Suppressor macrophage (primary cell): ENCODE measurements at places on chromosomes 5 and 9.

DNA sequence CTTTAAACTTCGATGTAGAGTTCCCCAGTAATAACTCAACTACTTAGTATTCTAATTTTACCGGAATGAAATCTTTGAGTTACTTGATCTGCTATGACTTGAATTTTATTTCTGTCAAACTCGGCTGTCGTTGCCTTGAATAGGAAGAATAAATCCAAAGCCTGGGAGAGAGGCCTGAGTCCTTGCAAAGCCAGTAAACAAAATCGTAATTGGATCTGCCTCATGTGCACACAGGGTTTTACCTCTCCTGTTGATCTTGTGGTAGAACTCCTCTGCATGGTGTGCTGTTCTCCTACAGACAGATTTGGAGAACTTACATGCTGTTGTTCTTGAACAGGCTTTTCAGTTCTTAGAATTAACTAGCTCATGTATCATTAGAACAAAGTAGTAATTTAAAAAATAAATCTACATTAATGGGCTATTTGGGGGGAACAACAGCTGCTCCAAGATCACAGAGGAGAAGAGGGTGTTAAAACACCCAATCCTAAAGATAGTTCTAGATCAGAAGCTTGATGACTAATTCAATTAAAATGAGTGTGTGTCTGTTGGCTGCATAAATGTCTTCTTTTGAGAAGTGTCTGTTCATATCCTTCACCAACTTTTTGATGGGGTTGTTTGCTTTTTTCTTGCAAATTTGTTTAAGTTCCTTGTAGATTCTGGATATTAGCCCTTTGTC lies 28.9 kb downstream of the HSPB3 start:
- DNase-seq, result no peak

GRCh38 chr9:124635285-124635684 lies 128.1 kb upstream of the NR5A1 start:
- no peak for DNase-seq

GRCh38 chr9:34291023-34291422 lies 38.0 kb downstream of the KIF24 start:
- peak; percentile 87 for DNase-seq

- no peak for DNase-seq
Observed at GRCh38 chr9:2477755-2478154, 143.8 kb upstream of the VLDLR start.

DNA sequence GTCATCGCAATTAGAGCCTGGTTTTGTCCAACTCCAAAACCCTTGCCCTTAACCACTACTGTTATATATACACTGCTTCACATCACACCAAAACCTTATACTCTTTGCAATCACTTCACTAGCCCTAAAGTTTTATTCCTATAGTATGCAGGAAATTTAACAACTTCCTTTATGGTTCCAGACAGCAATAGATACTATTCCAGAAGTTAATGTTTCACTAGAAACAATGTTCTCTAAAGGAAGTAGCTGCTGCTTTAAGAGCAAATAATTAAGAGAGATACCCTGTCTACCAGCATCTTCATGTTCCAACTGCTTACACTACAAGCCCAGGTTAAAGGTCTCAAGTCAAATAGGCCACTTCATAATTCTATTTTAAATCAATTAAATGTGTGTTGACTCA lies 22.0 kb downstream of the FREM1 start:
- DNase-seq, result no peak

DNA sequence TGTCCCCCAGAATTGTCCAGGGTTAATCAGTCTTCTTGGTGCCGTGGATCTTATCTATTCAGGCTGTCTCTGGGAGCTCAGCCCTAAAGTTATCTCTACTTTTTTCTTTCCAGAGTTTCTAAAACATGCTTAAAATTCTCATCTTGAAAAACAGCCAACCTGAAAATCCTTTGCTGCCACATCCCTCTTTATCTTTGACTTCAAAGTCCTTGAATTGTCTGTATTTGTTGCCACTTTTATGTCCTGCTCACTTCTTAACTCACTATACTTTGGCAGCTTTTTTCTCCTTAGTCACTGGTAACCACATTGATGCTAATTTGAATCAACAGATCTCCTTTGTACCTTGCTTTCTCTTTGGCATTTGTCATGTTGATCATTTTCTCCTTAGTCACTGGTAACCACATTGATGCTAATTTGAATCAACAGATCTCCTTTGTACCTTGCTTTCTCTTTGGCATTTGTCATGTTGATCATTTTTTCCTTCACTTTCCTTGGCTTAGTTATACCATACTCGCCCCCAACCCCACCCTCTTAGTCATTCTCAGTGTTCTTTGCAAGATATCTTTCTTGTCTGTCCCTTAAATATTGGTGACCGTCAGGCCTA lies 8.5 kb downstream of the DMXL1 start:
- no peak for DNase-seq

DNA sequence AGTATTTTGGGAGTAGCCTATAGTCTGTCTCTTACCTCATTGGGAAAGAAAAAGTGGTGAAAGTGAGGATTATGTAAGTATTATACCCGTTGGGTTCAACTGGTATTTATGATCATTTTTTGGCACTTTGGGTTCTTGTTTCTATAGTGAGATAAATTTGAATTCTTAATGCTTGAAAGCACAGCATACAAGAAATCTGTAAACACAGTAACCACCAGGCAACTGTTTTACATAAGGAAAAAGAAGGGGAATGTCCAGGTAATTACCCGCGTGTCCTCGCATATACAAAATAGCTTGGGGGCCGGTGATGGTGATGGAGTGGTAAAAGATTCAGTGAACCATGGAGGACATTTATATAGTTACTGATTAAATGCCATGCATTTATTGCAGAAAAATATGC lies 60.5 kb downstream of the BASP1 start:
- no peak for DNase-seq

DNA sequence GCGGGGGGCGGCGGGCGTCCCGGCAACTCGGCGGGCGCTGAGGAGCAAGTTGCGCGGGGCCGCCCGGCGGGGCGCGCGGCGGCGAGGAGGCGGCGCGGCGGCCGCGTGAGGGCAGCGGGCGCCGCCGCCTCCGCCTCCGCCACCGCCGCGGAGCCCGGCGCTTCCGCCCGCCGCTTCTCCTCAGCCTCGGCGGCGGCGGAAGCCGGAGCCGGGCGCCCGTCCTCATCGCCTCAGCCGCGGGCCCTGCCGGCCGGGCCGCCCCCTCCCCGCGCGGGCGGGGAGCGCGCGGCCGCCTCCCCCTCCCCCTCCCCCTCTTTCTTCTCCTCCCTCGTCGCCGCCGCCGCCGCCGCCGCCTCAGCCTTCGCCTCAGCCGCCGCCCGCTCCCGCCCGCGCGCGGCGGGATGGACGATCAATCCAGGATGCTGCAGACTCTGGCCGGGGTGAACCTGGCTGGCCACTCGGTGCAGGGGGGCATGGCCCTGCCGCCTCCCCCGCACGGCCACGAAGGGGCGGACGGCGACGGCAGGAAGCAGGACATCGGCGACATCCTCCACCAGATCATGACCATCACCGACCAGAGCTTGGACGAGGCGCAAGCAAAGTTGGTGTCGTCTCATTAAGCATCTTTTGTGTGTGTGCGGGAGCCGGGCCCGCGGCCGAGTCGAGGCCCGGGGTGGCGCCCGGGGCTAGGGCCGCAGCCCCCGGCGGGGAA lies at the start of gene PBX3:
PBX3 (plus strand) TSS at position 321 of the 712 bp plus-strand sequence.
- peak; percentile 83 for DNase-seq

GRCh38 chr9:32395510-32396216 lies 11.2 kb downstream of the ACO1 start:
- peak; percentile 56 for DNase-seq

- peak; percentile 47 for DNase-seq
Observed at GRCh38 chr9:133347515-133347984, 381 bp downstream of the MED22 start.

DNA sequence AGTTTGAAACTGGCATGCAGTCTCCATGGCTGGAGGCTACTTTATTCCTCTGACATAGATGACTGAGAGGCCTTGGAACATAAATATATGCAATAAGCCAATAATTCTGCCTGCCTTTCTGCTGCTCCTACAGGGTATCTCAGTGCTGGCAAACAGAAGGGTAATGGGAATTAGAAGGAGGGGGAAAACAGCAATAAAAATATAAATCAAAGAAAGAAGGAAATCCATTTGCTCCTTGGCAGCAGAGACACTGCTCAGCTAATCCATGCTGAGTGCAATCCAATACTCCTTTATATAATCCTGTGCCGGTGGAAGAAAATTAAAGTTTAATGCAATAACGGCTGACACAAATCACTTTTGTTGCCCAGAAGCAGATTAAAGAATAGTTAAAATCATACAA lies 478.9 kb downstream of the SPATA31D1 start:
- DNase-seq, result no peak

GRCh38 chr9:135513351-135513846 lies 7.8 kb upstream of the LCN1 start:
- no peak for DNase-seq

DNA sequence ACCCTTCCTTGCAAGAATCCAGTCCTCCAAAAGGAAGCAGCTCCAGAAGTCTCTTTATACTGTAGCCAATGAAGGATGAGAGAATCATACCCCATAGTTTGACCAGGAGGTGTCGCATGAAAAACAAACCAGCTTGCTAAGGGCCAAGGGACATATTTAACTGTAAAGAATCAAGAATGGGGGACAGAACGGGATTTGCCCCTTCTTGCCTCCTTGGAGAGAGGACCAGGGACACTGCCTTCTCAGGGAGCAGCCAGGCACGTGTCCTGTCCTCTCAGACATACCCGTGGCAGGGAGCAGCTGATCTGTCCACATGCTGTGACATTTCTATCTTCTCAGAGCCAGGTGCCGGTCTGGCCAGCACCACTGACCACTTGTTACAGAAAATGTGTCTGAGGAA lies 11.7 kb downstream of the PRUNE2 start:
- DNase-seq, result no peak

- DNase-seq, result no peak
Observed at GRCh38 chr9:15498246-15498995, 12.3 kb downstream of the PSIP1 start.

GRCh38 chr5:54861212-54861894 lies 124.0 kb downstream of the ESM1 start:
- DNase-seq, result no peak

DNA sequence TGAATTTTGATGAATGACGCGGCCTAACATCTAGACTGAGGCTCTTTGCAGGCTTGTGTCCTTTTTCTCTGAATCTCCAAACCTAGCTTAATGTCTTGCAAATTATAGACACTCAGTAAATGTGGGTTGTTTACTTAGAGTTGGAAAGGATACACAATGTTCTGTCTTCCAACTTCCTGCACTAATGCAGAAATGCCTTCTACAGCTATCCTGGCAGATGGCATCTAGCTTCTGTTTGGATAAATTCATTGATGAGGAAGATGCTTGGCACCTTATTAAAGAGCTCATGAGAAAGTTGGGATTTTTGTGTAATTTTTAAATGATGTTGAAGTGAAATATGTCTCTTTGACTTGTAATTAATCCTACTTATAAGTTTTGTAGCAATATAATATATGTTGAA lies 1822.2 kb downstream of the MAT2B start:
- no peak for DNase-seq

- no peak for DNase-seq
Observed at GRCh38 chr9:120659676-120660075, 54.6 kb downstream of the MEGF9 start.

- DNase-seq, result no peak
Observed at GRCh38 chr5:134092875-134093274, 21.6 kb upstream of the TCF7 start.

- no peak for DNase-seq
Observed at GRCh38 chr9:77926371-77926878, 105.2 kb downstream of the GNAQ start.

DNA sequence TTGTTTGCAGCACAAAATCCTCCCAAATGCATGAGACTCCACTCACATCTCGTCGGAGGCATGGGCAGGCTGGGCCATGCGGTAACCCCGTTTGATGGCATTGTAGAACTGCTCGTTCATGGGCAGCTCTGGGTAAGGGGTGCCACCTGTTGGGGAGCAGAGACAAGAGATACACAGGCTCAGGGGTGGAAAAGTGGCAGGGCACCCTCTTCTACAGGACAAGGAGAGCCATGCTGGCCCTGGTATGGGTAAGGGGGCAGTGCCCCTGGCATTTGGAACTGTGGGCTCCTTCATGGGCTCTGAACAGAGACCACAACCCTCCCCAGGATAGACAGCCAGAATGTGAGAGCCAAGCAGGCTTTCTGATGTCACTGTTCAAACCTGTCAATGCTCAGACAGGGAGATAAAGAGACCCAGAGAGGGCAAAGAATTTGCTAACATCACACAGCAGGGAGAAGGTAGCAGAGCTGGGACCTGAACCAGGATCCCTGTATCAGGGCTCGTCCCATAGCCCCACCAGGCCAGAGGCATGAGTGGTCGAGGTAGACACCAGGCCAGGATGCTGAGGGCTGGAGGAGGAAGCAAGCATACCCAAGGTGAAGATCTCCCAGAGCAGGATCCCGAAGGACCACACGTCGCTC lies 33.2 kb upstream of the CSF1R start:
- DNase-seq, result peak; percentile 59

DNA sequence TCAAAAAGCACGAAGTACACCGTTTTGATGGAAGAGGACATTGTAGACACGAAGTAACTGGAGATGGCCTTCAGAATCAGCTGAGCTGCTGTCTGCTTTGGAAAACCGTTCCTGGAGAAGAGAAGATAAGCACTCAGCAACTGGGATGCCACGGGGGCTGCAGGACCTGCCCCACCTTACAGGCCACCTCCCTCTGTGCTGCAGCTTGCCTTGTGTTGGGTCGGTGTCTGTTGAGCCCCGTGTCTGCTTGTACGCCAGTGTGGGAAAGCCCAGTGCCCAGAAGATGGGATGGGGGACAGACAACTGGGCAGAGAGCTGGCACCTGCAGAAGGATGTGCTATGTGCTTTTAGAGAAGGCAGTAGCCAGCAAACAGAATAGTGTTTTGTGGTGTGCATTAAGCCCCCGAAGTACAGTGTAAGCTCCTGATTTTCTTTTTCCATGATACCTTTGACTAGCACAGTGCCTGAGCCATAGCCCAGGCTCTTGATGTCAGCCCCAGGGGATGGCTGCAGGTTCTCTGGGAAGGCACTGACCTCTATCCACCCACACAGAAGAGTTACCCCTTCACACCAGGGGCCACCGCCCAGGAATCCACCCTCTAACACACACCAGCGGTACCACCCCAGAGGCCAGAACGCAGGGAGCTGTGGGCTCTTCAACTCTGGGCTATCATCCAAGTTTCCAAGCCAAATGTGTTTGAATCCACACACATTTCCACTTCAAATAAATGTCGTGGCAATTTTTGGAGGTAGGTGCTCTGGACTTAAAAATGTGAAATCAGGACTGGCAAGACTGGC lies 63.8 kb downstream of the MACROH2A1 start:
- DNase-seq, result no peak

GRCh38 chr9:130022566-130023143 lies 20.3 kb downstream of the FNBP1 start:
- DNase-seq, result no peak

- DNase-seq, result no peak
Observed at GRCh38 chr5:1176473-1177391, 24.7 kb upstream of the SLC6A19 start.

- no peak for DNase-seq
Observed at GRCh38 chr5:78497573-78498533, 137.4 kb downstream of the SCAMP1 start.

- DNase-seq, result no peak
Observed at GRCh38 chr9:118529624-118530214, 825.5 kb downstream of the TLR4 start.

GRCh38 chr5:128925973-128926372 lies 39.3 kb upstream of the SLC27A6 start:
- no peak for DNase-seq

GRCh38 chr9:112174965-112175795 lies at the start of gene SUSD1:
SUSD1 (minus strand) TSS chr9:112175297; CDS start chr9:112175235, 62 bp downstream.
- peak; percentile 59 for DNase-seq
